ENCODE measurements at places on chromosomes 12 and 14.

- no peak for DNase-seq
These were observed 9.2 kb downstream of the SERPINA4 start for GRCh38 chr14:94570440-94570839.

DNA sequence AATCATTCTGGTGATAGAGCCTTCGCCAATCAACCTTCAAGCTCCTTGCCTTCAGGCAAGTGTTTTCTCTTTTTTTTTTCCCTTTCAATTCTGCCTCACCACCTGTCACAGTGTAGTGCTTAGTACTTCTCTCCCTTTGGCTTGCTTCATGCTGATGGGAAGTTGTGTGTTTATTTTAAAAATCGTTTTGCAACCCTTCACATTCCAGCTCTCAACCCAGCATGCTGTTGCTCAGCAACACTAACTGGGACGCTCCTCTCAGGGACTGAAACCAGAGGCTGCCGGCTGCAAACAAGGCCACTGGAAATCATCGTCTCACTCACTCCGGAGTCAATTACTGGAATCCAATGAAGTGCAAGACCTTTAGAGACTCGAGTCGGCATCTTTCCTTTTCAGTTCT, 342.7 kb downstream of the PRKD1 start:
- no peak for DNase-seq

DNA sequence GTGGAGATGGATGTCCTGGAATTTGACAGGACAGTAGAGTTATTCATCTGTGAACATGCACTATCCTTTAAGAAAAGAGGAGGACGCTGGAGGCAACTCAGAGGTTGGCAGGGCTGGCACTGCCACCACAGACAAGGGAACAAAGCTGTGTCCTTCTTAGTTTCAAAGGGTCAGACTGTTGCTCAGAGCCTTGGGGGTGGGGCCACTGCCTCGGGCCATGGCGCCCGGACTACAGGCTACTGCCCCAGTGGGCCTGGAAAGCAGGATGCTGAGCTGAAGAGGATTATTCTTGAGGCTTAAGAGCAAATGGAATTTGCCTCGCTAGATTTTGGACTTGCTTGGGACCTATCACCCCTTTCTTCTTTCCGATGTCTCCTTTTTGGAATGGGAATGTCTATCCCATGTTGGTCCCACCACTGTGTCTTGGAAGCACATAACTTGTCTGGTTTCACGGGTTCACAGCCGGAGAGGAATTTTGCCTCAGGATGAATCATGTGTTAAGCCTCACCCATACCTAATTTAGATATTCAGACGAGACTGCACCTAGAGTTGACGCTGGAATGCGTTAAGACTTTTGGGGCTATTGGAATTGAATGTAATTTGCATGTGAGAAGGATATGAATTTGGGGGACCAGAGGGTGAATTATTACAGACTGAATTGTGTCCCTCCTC, 114.8 kb upstream of the RFLNA start:
- no peak for DNase-seq

DNA sequence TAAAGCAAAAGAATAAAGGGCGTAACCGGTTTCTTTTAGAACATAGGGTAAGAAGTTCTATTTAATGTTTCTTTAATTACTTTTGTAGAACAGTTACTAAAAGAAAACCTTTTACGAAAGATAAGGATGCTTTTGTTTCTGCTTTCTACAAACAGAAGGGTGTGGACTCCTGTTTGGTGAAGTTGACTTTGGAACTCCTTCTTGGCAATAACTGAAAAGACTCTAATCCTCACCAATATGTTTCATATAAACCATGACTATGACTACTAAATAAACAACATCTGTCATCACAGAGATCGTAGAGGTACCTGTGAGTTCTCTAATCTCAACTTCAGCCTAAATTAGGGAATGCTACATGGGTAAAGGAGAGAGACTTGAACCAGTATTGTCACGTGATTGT, 210.8 kb upstream of the FLRT2 start:
- no peak for DNase-seq

DNA sequence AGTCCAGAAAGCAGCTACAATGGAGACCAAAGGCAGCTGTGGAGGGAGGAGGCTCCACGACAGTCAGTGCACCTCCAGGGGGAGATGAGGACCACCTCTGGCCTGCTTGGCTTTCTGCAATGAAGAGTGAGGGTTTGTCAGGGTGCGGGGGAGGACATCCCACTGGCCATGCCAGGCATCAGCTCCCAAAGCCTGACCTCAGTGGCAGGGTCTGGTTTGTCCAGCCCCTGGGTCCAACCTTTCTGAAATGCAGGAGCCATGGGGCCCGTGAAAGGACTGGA, 35.2 kb downstream of the SLC6A12 start:
- no peak for DNase-seq

DNA sequence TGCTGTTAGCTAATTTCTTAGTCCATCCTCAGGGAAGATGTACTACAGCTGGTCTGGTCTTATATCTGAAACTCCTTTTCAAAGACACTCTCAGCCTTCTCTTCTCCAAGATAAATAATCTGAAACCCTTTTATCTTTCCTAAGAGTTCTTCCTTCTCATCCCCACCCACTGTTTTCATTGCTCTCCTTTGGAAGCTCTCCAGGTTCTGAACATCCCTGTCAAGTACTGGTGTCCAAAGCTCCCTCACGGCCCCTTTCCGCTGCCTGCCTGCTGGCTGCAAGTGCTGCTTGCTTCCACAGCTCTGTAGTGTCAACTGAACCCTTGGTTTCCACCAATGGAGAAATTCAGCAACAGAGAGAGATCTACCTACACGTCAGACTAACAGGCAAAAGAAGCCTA, 6.6 kb upstream of the SLC6A13 start:
- DNase-seq: no peak

- no peak for DNase-seq
These were observed 80.0 kb downstream of the METTL25 start for GRCh38 chr12:82438356-82438755.

- DNase-seq: no peak
These were observed 14.6 kb upstream of the DDHD1 start for GRCh38 chr14:53167602-53168328.

GRCh38 chr12:59597385-59597781, 1.6 kb downstream of the SLC16A7 start:
- DNase-seq: peak; percentile 97

DNA sequence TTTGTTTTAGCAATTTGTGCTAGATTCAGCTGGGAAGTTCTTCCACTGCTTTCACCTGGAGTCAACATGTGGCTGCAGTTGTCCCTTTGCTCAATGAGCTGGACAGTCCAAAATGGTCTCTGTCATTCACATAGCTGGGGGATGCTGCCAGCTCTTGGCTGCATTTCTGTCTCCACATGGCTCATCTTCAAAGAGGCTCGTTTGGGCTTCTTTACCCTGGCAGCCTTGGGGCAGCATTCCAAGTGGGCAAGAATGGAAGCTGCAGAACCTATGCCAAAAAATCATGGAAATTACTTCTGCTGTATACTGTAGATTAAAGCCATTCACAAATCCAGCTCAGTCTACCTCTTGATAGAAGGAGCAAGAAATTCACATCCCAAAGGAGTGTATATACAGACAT, 199.1 kb downstream of the SLC5A8 start:
- DNase-seq: no peak

DNA sequence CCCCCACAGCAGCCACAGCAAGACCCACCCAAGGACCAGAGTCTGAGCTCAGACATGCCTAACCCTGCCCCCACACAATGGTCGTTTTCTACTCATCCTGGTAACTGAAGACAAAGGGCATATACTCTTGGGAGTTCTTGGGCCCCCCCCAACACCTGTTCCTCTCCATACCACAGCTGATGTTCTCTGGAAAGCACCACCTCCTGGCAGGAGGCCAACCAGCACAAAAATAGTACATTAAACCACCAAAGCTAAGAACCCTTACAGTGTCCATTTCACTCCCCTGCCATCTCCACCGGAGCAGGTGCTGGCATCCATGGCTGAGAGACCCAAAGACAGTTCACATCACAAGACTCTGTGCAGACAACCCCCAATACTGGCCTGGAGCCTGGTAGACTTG, 80.6 kb upstream of the DAAM1 start:
- no peak for DNase-seq

DNA sequence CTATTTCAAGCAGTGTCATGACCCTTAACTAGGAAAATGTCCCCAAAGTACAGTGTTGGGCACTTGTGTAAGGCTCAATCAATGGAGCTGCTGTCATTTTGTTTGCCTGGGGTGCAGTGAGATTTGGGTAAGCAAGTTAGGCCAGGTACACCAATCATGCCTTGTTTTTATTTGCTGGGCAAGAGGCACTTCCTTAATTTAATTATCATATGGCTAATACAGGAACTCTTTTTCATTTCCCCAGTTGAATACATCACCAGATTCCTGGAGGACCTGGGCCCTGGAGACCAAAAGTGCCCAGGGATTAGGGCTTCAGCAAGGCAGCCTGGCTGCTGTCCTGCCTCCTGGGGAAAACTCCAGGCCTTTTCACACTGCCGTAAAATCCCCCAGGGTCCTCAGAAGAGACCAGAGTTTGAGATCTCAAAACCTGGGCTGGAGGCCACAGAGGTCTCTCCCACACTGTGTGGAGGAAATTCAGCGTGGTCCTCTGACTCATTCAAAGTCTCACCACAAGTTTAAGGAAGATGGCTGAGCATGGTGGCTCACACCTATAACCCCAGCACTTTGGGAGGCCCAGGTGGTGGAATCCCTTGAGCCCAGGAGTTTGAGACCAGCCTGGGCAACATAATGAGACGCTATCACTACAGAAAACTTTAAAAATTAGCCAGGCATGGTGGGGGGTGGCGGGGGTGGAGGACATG, 28.4 kb upstream of the FOXN3 start:
- DNase-seq: no peak

DNA sequence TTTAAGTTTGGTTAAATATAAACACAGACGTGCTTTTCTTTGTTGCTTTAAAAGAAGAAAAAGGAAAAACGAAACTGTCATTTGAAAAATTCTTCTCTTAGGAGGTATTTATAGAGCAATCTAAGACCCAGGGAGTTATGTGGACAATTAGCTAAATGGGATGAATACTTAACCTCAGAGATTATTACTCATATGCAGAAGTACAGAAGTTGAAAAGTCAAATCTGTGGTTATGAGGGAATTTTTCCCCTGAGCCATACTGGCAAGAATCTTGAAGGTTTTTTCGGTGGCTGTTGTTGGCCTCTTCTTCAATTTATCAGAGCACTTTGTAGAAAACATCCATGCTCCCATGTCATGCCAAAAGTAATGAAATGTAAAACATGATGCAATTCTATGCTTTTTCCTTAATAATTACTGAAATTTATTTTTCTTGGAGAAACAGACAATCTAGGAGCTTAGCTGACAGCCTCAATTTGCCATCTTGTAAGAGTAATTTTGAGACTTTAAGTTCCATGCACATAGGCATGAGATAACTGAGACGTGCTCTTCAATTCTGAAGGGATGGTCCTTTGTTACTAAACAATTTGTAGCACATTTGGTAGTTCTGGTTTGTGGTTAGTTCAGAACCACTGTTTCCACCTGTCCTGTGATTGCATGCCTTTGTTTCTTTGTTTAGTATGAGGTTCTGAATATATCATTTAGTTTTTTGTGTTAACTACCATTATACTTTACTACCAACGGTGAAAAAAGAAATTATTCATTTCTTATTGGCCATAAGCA, 126.6 kb downstream of the BCAT1 start:
- no peak for DNase-seq

GRCh38 chr14:81023095-81023710, 67.8 kb downstream of the TSHR start:
- DNase-seq: no peak

- no peak for DNase-seq
These were observed 60.5 kb downstream of the FBXW8 start for GRCh38 chr12:116971222-116971621.

DNA sequence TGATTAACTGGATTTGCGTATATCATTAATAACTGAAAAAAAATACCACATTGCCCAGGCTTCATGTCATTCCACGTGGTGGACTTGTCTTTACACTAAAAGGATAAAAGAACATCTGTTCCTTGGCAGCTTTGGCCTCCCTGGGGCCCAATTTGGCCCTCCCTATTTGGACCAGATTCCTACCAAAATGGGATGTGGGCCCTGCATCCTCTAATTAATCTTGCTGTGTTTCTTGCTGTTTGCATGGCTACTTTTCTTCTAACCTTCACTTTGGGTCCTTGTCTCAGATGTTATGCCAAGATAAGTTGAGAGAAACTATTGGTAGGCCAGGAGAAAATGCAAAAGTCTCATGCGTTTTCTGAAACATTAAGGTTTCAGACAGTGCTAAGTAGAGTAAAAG, 57.5 kb downstream of the PTHLH start:
- DNase-seq: no peak

DNA sequence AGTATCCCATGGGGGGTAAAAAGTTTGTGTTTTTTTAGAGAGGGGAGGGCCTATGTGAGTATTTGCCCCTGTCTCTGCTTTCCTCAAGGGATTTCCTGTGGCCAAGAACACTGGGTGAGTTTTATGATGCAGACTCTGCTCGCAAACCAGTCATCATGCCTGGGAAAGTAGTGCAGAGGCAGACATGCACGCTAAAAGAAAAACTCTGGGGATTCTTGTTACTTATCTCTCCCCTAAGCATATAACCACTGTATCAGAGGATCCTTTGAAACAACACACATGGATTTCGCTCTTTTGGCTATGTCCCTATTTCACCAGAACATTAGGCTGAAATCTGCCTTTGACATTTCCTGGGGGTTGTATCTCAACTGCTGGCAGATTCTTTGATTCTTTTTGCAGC, 1845.8 kb upstream of the SEL1L start:
- DNase-seq: no peak

DNA sequence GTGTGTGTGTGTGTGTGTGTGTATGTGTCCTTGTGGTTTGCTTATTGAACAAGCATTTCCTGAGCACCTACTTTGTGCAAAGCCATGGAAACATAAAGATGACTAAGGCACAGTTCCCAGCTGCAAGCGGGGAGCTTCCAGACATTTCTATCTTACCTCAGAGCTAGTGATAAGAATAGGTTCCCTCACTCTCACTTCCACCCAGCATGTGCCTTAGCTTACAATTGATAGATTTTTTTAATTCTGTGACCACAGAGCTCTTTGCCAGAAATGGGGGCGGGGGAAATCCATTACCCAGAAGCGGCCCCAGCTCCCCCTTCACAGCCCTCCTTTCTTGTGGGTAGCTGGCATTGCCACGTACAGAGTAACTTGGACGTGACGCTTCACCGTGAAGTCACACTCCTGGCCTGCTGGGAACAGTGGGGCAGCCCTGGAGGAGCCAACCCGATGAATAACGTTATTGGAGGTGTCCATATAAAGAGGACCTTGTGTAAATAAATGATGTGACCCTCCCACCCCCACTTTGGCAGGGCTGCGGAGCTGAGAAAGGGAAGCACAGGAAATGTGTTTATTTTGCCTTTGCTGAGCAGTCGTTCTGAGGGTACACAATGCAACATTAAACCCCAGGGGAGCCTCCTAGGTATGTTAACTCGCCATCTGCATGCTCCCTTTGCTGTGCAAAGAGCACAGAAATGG, 238.9 kb downstream of the CHST11 start:
- DNase-seq: peak; percentile 62

- no peak for DNase-seq
These were observed 281.9 kb downstream of the CACNA1C start for GRCh38 chr12:2334689-2335088.

DNA sequence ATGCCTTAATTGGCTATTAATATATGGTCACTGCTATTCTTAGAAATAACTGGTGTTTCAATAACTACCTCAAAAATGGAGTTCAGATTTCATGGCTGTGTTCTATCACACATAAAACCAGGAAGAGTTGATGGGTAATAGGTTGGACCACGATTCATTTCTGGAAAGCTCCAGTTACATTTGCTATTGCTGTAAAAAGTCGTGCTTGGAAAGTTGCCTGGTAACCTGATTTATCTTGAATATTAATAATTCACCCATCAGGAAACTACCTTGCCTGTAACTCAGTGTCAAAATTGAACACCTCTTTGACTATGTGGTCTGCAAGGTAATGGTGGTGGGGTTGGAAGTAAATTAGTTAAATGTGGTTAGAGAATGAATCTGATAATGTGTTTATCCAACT, 104.7 kb upstream of the IFNG-AS1 start:
- no peak for DNase-seq
